ENCODE measurements at places on chromosomes 2 and 18.

DNA sequence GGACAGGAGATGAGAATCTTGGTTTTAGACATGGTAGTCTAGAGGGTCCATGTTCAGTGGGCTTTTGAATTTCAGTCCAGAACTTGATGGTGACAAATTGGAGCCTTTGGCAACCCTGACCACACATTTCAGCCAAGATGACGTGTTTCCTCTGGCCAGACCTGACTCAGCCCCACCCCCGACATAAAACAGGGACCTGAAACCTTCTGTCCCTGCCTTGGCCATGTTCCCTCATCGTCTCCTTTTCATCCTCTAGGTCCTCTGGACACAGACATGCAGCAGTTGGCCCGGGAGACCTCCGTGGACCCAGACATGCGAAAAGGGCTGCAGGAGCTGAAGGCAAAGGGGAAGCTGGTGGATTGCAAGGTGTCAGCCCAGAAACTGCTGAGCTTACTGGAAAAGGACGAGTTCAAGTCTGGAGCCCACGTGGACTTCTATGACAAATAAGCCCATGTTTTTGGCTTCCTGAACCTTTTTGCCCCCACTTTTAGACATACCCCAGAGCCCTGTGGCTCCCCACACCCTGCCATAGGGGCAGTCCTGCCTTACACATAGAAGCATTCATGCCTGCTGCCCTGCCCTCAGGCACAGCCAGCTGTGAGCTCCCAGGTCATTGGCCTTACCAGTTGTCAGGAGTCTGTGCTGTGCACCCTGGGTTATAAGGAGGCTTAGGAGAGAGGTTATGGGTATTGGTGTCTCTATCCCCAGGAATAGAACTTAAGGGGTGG, 4.0 kb downstream of the SPR start:
- DNase-seq = no peak

DNA sequence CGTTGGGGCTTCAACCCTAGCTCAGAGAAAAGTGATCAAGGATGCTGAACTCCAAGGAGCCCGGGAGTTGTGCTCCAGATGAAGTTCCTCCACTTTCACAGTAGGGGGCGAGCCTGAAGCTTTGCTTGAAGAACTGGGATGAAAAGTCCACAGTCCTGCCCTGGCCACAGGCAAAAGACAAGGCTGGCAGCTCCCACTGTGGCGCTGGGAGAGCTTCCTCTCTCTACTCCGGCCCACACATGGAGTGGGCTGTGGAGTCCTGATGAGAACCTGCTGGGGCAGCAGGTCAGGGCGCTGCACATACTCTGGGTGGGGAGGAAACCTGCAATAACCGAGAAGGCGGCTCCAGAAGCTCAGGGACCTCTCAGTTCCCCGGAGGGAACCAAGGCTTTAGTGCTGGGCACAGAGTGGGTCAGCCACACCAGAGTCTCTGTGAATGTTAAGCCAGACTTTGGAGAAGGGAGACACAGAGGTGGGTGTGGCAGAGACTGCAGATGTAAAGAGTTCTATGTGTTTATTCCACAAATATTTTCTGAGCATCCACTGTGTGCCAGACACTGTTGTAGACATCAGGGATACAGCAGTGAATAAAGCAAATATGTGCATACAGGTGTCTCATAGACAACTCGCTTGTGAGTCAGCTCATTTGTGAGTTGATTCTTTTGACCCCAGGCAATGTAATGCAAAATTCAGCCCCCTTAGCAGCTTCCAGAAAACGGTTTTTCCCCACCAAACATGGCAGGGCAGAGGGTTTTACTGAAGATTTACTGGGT, 48.0 kb upstream of the MRPL33 start:
- no peak for DNase-seq

- DNase-seq = no peak
These were observed 17.2 kb upstream of the UGT1A9 start for GRCh38 chr2:233654501-233654900.

DNA sequence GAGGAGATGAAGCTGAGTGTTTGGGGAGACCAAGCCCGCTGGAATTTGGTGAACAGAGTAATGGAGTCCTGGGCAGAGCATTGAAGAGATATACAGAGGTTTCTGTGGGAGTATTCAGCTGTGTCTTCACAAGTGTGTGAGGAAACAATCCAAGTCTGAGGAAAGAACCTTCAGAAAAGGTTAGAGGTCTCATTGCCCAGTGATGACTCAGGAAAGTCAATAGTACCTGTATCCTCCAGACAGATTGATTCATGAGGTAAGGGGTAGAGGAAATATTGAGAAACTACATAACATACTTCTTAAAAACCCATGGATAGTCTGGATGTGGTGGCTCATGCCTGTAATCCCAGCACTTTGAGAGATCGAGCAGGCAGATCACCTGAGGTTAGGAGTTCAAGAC, 392.3 kb downstream of the GALNT13 start:
- no peak for DNase-seq

DNA sequence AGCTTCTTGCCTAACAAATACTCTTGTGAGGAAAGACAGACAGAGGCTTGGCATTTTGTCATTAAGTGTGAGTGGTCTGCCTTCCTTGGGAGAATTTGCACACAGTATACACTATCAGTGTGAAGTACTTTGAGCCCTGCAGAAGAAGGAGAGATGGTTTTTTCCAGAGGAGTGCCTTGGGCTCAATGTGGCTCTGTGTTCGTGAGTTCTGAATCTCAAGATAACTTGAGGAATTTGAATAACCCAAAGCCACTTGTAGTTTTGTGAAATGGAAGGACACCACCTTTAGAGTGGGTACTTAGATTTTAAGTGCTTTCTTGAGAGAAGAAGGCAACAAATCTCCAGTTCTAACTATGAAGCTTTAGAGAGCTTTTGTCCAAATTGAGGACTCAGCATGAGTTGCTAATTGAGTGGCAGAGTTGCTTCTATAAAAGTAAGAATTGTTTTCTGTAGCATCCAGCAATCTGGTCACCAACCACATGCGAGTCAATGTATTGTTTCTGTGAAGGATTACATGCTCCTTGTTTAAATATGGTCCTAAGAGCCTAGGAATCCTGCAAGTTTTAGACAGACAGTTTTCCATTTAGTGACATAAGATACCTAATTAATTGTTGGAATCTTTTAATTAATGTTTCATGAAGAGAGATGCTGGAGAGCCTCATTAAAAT, 68.3 kb downstream of the BABAM2 start:
- DNase-seq = no peak

DNA sequence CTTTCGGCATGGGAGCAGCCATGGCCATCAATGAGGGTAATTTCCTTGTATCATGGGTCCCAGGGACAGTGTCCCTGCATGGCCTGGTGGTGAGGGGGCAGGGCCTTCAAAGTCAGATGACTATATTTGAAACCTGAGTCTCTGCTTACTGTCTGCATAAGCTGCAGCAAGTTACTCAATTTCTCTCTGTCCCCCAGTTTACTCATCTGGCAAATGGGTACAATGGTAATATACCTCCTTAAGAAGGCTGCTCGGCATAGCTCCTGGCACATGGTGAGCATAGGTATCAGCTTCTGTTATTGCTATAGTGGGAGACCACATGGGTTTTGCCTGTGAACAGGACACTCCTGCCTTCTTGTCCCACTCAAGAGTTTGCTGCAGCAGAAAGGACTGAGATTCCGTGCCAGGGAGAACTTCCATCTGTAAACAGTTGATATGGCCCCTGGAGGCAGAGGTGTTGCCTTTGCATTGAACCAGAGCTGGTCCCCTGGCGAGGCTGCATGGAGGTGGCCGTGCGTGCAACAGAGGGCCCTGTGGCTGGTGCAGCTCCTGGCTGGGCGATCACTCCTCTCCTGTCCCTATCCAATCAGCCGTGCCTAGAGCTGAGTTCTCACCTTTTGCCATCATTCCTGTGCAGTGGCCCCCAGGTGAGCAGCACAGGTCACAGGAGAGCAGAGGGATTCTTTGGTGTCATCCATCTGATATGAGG, 22.7 kb upstream of the IGFBP5 start:
- DNase-seq = no peak

DNA sequence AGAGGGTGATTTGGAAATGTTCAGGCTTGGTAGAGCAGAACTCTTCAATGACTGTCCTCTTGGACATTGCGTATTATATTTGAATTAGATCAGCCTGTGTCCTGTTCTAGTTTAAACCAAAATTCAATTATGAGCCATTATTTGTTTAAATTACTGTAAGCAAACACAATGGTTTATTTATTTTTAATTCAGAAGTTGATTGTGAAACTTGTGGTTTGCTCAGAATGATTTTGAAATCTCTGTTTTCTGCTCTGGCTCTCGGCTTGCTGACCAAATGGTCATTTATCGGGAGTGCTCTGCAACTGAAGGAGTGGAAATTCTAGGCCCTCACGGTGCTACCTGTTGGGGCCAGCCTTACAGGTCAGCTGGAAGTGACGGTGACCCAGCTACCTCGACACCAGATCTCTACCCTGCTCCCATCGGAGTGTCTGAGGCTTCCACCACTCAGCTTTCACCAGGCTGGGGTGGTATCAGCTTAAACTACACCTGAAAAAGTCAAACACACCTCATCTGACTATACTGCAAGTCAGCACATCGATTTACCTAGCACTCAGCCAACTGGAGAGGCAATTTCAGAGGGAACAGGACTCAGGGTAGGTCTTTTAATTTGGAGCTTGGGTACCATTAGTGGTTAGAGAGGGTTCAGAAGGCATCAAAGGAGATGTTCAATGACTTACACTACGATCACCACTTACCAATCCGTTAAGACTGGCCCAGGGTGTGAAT, 36.8 kb upstream of the GPD2 start:
- DNase-seq = peak; percentile 34

GRCh38 chr2:178700922-178701342, 106.3 kb downstream of the TTN start:
- DNase-seq = no peak

DNA sequence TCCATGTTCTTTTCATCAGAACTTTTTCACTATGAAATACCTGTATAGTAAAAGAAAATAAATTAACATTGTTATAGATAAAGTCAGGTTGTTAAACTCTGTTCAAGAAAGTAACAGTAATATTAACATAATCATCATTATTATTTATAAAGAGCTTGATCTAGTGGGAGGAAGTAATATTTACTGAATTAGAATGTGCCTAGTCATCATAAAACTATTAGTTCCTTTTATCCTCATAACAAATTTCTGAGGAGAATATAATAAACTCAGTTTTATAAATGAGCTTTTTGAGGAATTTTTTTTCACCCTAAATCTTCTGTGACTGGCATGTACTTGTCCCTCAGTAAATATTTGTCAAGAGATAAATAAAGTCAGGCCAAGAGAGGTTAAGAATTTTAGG, 78.4 kb downstream of the PLA2R1 start:
- DNase-seq = no peak

- no peak for DNase-seq
These were observed 100.0 kb downstream of the TCF4 start for GRCh38 chr18:55487997-55488396.
